NT2/D1 (cell line): ENCODE measurements at places on chromosomes 16 and 17.

GRCh38 chr17:63819131-63819530 is 8.1 kb upstream of the PSMC5 start:
- DNase-seq = no peak

DNA sequence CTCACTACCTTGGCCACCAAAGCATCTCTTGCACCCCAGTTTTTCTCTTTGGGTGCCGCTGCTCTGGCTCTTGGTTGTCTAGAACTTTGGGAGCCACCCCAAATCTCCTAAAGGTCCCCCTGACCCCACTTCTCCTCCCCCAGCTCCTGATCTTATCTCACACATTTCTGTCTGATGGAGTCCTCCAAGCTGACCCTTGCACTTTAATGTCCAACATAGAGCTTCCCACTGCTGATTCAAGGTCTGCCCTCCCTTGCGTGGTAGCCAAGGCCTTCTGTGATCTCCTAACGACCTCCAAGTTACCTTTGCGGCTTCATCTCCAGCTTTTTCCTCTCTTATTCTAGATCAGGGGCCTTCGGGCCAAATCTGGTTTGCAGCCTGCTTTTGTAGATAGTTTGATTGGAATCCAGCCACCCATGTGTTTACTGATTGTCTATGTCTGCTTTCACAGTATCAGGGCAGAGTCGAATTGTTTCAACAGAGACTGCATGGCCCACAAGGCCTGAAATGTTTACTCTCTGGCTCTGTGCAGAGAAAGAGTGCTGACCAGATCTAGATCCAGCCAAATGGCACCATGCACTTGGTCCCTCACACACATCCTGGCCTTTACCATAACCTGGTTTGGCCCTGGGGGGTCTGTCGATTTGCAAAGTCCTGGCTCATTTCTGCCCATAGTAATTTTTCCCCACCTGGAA is 168.6 kb downstream of the HAPSTR1 start:
- no peak for DNase-seq

GRCh38 chr16:57299009-57299718 is 14.7 kb upstream of the PLLP start:
- DNase-seq = no peak

DNA sequence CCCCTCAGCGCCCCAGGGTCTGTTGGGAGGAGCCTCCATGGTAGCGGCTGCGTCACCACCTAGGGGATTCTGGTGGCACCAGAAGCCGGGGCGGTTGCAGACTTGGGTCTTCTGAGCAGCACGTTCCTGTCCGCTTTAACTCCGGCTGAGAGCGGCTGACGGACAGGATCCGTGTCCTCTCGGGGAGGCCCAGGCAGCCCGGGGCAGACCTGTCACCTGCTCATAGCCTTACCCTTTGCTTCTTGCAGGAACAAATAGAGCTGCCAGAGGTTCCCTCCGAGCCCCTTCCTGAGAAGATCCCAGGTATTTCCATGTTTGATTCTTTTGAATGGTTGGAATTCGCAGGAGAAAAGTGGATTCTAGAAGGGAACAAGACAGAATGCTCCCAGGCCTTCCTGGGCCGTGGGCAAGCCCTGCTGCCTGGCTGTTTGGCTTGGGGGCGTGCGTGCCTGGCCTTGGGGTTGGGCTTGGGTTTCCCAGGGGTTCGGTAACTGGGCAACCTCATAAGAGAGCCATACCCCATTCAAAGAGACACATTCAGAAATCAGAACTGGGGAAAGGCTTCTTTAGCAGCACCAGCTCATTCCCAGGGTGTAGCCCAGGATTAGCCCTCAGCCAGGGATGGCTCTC is 6.6 kb downstream of the CHMP6 start:
- no peak for DNase-seq

- DNase-seq = no peak
Measured at GRCh38 chr16:56641166-56641565, 2.7 kb downstream of the MT1A start.

DNA sequence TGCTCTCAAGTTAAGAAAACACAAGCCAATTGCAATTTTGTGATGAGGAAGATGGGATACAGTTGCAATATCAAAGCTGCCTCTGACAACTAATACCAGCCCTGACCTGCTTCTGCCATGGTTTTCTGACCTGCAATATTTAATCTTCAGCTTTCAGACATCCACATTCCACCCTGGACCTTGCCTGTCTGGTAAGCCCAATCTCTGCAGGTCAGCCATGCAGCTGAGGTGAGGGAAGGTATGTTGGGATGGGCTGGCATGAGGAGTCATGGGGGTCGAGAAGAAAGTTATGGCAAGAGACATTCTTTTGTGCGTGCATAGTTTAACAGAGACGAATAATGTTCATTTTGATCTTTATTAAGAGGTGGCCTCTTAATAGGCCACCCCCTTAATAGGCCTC is 31.5 kb downstream of the KCNJ16 start:
- DNase-seq = no peak

GRCh38 chr16:14366974-14367707 is 262.9 kb downstream of the PARN start:
- DNase-seq = no peak

GRCh38 chr17:493666-494065 is 141.1 kb upstream of the RPH3AL start:
- no peak for DNase-seq

- DNase-seq = no peak
Measured at GRCh38 chr17:38893607-38894006, 23.7 kb downstream of the LASP1 start.

GRCh38 chr17:37430051-37430627 is 23.5 kb downstream of the TADA2A start:
- DNase-seq = no peak
